ENCODE measurements at places on chromosomes 16 and 17.
A peak's percentile ranks its signal among the peaks of the same experiment; 100 is the strongest.

GRCh38 chr16:9090101-9090959 lies 1.1 kb upstream of the HAPSTR1 start:
- DNase-seq: peak; percentile 85

GRCh38 chr16:13767215-13767614 lies 152.7 kb upstream of the ERCC4 start:
- DNase-seq: no peak

GRCh38 chr17:70296456-70296855 lies 127.1 kb downstream of the KCNJ2 start:
- no peak for DNase-seq

DNA sequence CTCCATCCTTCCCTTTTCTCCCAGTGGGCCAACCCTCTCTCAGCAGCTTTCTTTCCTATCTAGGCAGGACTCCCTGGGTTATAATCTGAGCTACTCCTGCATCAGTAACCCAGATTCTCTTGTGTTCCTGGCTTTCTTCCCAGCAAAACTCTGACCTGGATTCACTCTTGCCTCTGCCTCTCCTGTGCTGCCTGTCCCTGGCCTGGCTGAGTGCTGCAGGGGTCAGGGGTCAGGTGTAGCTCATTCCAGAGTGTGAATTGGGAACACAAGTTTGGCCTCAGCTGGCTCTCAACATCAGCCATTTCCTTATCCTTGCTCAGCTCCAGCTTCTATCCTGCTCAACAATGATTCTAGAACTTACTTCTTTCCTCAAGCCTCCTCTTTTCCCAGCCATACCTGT lies 2.5 kb upstream of the ST6GALNAC2 start:
- DNase-seq: no peak

DNA sequence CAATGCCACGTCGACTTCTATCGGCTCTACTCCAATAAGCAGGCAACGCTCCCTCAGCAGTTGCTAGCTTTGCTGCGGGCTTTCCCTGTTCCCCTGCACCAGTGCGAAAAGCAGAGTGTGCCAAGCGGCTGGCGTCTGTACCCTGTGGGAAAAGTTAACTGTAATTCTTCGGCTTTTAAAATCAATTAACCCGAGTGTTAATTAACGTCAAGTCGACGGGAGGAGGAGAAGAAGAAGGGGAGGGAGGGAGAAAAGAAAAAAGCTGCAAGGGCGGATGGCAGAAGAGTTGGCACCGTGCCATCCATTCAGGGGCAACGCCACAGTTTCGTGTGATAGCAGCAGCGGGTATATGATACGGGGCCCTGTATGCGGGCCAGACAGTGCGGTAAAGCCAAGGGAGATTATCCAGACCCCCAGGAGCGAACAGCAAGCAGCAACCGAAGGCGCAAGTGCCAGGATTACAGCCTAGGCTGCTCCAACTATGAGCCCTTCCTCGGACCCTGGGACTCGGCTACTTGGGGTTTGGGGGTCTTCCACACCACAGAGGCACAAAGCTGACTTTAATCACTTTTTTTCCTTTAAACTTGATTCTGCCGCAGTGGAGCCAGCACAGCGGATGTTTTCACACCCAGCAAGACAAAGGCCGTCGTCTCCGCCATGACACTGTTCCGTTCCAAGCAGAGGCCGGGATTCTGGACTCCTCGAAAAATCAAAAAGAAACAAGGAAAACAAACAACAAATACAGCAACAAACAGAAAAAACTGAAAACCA lies 253.8 kb upstream of the PMFBP1 start:
- no peak for DNase-seq

- no peak for DNase-seq
Observed at GRCh38 chr17:76570877-76571471, 14.7 kb downstream of the ST6GALNAC2 start.

Measured in endodermal cell (in vitro differentiated cells).